ENCODE measurements at places on chromosomes 13 and 19. TPM values are rescaled to one million over a fixed set of nuclear protein-coding genes. Genes with fewer than 3 reads are reported as not detected.

GRCh38 chr19:1374250-1374577 lies 9.5 kb upstream of the NDUFS7 start:
- no peak overlapping the region for H3K27ac ChIP-seq
- H3K36me3 ChIP-seq = no peaks in the 10 kb centered on the region

DNA sequence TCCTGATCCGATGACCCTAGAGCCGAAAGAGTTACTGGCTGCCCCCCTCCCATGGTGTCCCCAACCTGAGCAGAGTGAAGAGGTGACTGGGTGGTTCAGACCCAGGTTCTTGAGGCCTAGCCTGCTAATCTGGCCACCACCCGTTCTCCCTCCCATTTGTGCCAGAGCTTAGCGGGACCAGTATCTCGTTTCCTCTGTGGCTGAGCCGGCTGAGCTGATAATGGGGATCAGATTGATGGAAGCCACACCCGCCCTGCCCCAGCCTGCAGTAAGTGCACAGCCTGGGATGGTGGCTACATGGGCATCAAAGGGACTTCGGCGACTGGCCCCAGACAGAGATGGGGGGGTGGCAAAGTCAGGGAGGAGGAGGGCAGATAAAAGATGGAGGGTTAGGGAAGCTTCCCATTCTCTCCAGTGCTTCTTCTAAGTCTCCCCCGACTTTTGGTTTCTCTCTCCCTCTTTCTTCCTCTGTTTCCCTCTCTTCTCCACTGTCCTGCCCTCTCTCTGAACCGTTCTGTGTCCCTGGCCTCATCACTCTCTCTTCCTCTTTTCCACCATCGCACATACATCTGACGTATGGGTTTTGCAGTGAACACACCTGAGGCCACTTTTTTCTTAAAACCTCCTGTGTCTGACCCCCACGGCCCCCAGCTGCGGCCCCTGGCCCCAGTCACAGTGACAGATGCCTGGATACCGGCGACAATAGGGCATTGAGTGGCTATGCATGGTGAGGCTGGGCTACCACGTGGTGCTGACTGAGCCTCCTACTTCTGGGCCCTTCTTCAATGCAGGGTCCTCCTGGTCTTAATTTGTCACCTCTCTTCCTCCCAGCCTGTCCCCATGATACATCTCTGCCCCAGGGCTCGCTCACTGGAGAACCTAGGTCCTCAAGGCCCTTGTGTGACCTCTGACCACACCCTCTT lies 2.4 kb downstream of the ELAVL3 start:
- no peak overlapping the region for H3K27ac ChIP-seq
- no peaks in the 10 kb centered on the region for H3K27me3 ChIP-seq
- H3K36me3 ChIP-seq = peaks cover 4% of the 10 kb centered on the region
- DNase-seq = no peak
- H3K4me1 ChIP-seq = peaks cover 17% of the 10 kb centered on the region
- no peak overlapping the region for H3K4me3 ChIP-seq

The ATP4A gene
- not detected for total RNA-seq

DNA sequence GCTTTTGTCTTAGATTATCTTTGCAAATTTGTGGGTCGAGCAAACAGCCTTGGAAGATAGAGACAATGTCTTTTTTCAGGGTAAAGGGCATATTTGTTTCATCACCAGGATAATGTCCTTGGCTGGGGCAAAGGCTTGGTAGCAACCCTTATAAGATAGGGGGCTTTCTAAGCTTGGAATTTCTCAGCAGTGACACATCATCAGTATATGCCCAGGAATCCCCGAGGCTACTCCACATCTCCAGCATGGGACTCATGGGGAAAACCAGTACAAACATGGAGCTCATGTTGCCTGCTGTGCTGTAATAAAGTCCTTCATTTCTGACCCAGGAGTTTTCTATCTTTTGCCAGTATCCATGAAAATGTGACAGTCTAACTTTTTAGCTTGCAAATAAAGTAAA lies 77.1 kb downstream of the DCLK1 start:
- DNase-seq = no peak
- no peak overlapping the region for H3K4me3 ChIP-seq
- no peak overlapping the region for H3K27ac ChIP-seq
- no peaks in the 10 kb centered on the region for H3K4me1 ChIP-seq
- no peaks in the 10 kb centered on the region for H3K36me3 ChIP-seq
